ENCODE measurements at places on chromosomes 5 and 9. TPM values are rescaled to one million over a fixed set of nuclear protein-coding genes. Genes with fewer than 3 reads are reported as not detected.

DNA sequence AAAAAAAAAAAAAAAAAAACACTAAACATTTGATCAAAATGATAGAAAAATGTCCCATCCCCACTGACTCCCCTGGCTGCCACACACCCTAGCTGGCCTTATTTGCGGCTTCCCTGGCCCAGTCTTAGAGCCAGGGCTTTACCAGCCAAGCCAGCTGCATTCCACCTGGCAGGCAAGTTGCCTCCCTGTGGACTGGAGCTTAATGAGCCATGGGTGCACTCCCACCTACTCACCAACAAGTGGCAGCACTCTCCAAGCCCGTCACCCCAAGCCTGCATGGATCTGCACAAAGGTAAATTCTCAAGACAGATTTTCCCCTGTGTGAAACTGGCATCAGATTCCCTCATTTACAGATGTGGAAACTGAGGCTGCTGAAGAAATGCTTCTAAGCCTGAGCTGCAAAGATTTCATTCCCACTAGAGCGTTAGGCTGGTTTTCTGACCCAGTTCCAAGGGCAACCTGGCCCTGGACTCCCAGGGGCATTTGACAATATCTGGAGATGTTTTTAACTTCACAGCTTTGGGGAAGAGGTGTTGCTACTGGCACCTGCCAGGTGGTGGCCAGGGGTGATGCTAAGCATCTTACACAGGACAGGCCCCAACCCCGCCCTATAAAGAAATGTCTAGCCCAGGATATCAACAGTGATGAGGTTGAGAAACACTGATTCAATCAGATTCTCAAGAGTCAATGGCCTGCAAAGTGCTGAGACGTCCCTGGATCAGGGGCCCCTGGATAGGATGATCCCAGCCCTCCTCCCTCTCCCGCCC lies 21.9 kb upstream of the VDAC1 start:
- no peak for DNase-seq

- DNase-seq: no peak
Measured at GRCh38 chr5:171275841-171276544, 33.1 kb upstream of the TLX3 start.

GRCh38 chr5:128537221-128537999 lies 635 bp downstream of the FBN2 start:
- DNase-seq: no peak

DNA sequence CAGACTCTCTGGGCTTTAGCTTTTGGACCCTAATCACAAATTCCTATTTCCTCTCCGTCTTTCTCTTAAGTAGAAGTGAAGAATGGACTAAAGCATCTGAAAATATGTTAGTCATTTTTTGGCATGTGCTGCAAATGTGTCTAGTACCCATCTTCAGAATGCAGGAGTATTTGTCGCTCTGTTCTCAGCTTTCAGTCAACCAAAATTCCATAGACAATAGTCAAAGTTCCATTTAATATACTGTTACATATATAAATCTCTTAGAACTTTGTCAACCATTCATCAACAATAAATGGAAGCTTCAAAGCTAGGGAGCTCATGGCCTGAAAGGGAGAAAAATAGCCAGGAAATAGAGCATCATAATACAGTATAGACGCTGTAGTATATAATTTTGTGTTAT lies 509.4 kb downstream of the BNC2 start:
- DNase-seq: no peak

DNA sequence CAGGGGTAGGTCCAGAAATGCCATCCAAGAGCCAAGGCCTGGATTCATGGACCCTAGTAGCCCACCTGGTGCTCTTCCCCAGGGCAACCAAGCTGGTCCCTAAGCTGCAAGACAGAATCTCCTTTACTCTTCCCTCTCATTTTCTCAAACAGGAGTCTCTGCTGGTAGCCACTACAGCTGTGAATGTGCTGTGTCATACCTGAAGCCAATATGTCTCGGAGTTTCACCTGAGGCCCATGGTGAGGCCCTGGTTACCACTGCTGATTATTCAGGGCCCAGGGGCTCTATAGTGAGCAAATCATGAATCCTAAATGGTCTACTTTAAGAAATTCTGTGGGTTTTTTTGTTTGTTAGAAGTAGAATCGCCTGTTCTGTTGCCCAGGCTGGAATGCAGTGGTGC lies 15.9 kb downstream of the CDK7 start:
- DNase-seq: no peak

- DNase-seq: no peak
Measured at GRCh38 chr5:85512896-85513295, 1104.8 kb upstream of the COX7C start.

DNA sequence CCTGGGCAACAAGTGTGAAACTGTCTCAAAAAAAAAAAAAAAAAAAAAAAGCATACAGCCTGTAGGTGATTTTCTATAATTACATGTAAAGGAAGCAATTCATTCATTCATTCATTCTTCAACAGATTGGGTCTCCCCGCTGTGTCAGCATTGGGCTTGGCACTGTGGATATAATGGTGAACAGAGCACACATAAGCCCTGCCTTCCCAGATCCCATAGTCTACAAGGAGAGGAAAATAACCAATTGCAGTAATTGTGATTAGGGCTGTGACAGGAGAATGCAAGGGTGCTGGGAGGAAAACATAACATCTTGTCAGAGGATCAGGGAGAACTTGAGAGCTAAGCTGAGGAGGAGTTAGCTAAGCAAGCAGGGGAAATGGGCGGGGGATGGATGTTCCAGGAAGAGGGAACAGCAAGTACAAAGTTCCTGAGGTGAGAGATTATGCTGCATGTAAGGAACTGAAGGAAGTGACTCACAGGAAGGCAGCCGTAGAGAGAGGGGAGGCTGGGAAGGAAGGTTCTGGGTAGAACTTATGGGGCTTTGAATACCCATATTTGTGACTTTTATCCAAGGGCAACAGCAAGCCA lies 24.0 kb upstream of the KLF9 start:
- DNase-seq: no peak

DNA sequence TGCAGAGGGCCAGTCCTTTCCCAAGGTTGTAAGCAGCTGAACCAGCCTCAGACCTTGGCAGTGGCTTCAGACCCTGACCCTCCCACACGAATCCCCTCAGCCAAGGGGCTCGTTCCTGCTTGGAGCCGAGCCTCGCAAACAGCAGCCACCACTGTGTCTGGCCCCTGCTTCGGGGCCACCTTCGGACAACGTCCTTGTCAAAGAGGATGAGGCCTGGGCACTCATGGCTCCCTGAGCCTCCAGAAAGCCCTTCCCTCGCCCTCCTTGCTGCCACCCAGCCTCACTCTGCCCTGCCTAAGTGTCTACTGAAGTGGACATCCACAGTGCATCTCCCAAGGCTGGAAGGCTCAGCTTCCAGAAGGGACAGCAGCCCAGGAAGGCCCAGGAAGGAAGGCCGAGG lies 161.7 kb downstream of the OLFM1 start:
- no peak for DNase-seq

DNA sequence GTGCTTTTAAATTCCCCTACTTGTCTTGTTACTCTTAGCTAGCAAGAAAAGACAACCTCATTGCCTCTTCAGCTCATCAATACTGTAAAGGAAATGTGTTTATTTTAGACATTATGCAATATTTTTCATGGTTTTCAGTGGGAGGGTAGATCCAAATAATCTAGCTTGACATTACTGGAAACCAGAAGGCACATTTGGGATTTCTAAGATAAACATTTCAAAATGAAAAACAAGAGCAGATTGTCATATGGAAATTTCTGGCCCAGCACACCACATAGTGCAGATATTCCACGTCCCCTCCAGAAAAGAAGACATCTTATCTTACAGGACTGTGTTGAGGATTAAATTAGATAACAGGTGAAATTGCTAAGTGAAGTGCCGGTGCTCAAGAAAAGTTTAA lies 296.9 kb downstream of the MSX2 start:
- no peak for DNase-seq

DNA sequence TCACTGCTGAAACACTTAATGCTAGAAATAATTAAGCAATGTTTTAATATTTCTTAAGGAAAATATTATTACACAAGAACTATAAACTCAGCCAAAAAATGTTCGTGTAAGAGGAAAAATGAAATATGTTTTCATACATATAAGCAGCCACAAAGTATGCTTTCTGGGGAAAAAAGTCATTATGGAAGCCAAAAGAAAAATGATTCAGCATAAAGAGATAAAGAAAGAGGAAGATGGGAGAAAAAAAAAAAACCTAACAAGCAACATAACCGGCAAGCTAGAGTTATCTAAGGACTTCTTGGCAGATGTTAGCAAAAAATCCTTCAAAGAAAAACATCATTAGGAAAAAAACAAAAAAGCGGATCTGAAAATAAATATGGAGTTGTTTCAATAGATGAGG lies 179.1 kb downstream of the MUSK start:
- DNase-seq: no peak

DNA sequence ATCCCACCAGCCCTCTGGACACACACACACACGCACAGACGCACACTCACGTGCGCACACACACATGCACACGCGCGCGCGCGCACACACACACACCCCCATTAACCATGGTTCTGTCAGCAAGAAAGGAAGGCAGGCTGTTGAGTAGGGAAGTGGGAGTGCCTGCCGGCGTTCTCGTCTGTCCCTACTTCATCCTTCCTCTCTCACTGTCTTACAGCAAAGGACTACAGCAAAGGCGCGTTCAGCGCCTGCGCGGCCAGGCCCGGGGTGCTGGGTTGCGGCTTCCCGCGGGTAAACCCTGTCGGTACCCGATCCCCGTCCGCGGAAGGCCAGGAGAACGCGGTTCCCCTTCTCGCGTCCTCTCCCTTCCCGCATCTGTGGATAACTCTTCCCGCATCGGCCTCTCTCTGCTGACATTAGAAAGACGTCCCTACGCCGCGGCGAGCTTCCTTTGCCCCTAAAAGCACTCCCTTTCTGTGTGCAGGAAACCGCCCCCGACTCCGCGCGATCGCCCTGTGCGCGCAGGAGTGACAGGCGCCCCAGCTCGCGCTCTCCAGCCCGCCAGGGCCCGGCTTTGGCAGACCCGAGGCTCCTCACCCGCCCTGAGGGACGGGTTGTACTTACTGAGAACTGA lies 219.2 kb downstream of the AGTPBP1 start:
- no peak for DNase-seq

- no peak for DNase-seq
Measured at GRCh38 chr9:98083061-98083501, 26.5 kb downstream of the NANS start.

- DNase-seq: no peak
Measured at GRCh38 chr5:125236007-125236406, 489.6 kb upstream of the ZNF608 start.

GRCh38 chr5:91599863-91600262 lies 216.7 kb upstream of the ARRDC3 start:
- no peak for DNase-seq

DNA sequence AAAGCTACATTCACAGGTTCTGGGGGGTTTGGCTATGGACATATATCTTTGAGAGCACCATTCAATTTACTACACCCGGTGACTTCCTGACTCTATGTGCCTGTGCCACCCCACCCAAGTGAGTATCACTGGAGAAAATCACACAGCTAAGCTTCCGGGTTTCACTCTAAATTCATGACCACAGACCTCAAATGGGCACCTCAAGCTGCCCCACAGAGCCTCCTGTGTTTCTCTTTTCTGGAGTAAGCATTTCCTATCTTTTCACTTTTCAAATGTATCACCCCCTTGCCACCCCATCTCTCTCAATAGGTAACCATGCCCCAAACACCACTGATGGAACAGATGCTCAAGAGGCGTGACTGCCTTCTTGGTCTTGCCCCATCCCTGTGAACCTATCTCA lies 49.2 kb upstream of the NEK6 start:
- DNase-seq: no peak

The FOXI1 gene
- 0.18 TPM for total RNA-seq

The CENPK gene
- 13.5 TPM for total RNA-seq

The MYOZ3 gene
- total RNA-seq: not detected

The ZDHHC11B gene
- total RNA-seq: 31.2 TPM

The TTC16 gene
- 3.7 TPM for total RNA-seq

The ADAMTSL2 gene
- not detected for total RNA-seq

Measured in T-helper 17 cell (primary cell).